ENCODE measurements at places on chromosomes 4 and X.

DNA sequence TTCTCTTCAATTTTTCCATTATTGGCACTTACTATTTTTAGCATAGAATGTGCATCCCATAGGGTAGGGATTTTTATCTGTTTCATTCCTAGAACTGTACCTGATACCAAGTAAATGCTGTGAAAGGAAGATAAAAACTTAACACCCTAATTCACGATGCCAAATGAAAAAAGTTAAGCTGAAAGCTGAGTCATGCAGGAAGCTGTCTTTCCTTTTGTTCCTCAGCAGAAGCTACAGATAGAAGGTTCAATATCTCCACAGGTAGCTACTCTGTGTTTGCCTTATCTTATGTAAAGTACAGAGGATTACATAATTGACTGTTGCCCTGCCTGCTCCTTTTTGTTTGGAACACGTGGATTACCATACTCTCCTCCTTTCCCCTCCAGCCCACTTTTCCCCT, 77.0 kb downstream of the LRP2BP start:
- DNase-seq = no peak

- DNase-seq = no peak
Measured at GRCh38 chrX:12060489-12061260, 77.6 kb upstream of the FRMPD4 start.

DNA sequence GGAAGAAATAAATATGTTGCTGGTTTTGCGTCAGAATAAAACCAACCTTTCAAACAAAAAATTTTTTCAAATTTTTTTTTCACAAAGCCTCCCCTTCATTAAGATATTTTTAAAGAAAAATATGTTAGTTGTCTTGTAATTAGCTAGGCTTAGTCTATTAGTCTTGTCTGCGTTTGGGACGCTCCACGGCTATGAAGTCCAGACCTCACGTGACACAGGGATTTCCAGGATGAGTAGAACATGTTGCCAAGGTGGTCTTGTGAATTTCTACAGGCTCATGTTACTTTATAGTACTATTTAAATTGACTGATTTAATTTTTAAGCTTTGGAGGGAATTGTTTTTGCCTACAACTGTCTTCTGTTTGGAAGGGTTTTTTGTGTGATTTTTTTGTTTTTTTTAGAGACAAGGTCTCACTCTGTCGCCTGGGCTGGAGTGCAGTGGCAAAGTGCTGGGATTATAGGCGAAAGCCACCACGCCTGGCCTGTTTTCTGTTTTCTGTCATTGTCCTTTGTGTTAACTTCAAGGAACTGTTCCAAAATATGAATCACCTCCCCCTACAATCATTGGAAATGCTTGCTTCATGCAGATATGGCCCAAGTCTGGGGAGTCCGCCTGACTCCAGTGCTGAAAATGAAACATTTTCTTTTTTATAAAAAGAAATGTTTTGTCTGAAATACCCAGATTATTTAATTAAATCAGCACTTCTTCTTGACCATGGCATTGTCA, 26.2 kb downstream of the TMEM144 start:
- no peak for DNase-seq

DNA sequence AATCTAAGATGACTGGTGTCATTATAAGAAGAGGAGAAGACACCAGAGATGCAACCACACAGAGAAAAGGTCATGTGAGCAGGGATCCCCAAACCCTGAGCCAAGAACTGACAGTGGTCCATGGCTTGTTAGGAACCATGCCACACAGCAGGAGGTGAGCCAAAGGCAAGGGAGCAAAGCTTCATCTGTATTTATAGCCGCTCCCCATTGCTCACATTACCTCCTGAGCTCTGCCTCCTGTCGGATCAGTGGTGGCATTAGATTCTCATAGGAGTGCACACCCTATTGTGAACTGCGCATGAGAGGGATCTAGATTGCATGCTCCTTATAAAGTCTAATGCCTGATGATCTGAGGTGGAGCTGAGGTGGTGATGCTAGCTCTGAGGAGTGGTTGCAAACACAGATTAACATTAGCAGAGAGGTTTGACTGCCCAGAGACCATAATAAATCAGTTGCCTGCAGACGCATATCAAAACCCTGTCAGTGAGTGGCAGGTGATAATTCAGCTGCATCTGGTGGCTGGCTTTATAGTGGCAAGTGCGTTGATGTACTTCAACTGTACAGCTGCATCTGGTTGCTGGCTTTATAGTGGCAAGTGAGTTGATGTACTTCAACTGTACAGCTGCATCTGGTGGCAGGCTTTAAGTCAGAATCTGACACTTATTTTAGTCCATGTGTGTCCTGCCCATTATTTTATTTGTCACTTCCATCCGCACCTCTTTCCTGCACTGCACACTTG, 19.8 kb upstream of the CXCL2 start:
- no peak for DNase-seq

Measured in coronary artery (tissue), 2 donors.